ENCODE measurements at places on chromosomes 6 and 20. TPM values are rescaled to one million over a fixed set of nuclear protein-coding genes. Genes with fewer than 3 reads are reported as not detected.

The C6orf52 gene
- not detected for total RNA-seq

The HLA-E gene
- 607 TPM for total RNA-seq

The MYB gene
- total RNA-seq = 0.13 TPM

The GNMT gene
- 3.6 TPM for total RNA-seq

The XKR7 gene
- 0.04 TPM for total RNA-seq

The PRRT1 gene
- 1.2 TPM for total RNA-seq

The MBOAT1 gene
- 11.8 TPM for total RNA-seq

The RIPOR3 gene
- 24.1 TPM for total RNA-seq

The OR2H1 gene
- total RNA-seq = not detected

The PPP1R16B gene
- 5.4 TPM for total RNA-seq

The MAN1A1 gene
- total RNA-seq = 73.3 TPM

Data from gastroesophageal sphincter (tissue), 4 donors.